T-helper 2 cell (primary cell): ENCODE measurements at places on chromosomes 1 and 21.

GRCh38 chr1:94955767-94956632, 29.1 kb upstream of the CNN3 start:
- DNase-seq = no peak

DNA sequence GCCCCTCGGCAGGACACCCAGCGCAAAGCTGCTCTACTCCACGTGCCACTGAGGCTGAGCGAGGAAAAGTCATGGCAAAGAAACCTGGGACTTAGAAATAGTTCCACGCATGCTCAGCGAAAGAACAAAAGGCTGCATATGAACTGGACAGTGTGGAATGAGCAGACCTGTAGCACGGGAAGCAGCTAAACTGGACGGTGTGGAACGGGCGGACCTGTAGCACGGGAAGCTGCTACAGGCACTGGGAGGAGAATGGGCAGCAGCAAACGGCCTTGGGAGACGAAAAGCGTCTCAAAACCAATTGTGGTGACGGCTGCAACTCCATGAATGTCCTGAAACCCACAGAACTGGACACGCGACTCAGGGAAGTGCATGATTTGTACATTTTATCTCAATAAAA, 15.6 kb downstream of the SSU72 start:
- DNase-seq = no peak

GRCh38 chr1:159791031-159791430, 10.3 kb downstream of the DUSP23 start:
- DNase-seq = no peak

DNA sequence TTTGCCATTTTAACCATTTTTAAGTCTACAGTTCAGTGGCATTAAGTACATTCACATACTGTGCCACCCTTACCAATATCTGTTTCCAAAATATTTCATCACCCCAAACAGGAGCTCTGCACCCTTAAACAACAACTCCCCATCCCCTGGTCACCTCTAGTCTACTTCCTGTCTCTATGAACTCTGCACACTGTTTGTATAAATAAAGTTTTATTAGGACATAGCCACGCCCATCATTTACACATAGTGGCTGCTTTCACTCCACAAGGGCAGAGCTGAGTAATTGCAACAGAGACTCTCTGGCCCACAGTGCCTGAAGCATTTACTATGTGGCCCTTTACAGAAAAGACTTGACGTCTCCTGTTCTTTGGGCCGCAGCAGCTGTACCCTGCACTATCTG, 30.1 kb downstream of the KCNAB2 start:
- no peak for DNase-seq

GRCh38 chr1:166418344-166418933, 251.6 kb upstream of the FAM78B start:
- no peak for DNase-seq
